ENCODE measurements at places on chromosomes 7 and 10.

- DNase-seq: no peak
Measured at GRCh38 chr7:129857313-129857712, 95.4 kb downstream of the UBE2H start.

DNA sequence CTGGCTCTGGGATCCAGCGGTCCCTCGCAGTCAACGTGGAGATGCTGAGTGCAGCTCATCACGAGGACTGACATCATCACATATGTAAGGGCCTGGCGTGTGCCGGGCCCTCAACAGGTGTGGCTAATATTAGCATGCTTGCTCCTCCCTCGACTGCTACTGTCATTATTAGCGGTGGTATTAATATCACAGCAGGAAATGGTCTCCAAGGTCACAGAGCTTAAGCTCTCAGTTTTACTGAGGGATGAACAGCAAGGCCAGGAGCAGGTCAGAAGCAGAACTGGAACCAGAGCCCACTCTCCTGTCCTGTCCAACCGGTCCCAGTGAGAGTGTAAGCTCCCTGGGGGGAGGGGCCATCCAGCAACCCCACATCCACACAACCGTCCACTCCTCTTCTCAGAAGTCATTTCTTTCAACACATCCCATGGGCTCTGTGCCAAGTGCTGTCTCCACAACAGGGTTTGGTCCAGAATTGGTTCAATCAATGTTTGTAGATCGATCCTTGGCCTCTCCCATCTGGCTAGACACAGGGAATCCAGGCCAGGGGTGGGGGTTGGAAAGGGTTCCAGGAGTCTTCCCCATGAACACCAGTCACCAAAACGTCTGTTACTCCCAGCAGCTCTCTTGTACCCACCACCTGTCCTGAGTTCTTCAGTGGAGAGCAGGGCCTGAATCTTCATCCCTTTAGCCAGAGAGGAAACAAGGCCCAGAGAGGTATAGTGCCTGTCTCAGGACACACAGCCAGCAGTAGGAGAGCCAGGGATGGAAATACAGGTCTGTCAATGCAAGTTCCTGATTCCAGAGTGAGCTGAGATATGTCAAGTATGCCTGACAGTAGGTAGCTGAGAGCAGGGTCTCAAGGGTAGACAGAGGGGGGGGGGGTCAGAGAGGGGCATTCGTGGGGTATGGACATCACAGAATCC, 45.3 kb upstream of the ZMIZ1 start:
- DNase-seq: no peak

DNA sequence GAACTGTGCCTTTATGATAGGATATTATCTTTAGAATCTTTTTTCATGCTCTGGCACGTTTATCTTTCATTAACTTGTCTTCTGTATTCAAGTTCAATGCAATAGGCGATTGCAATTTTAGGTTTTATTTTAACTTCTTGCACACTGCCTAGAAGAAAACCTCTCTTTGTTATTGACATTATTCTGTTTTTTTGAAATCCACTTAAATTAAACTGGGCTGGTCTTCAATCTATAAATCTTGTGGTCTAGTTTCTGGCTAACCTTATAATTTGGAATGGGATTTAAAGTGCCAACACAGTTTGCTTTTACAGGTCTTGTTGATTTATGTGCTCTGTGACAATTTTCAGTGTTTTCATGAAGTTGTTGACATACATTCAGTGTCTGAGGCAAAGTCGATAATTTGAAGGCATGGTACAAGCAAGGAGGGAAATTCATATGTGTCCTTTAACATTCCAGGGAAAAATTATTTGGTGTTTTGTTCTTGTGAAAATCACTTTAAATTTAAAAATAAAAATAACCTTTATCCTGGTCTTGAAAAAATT, 240.9 kb downstream of the KIAA1217 start:
- DNase-seq: no peak

DNA sequence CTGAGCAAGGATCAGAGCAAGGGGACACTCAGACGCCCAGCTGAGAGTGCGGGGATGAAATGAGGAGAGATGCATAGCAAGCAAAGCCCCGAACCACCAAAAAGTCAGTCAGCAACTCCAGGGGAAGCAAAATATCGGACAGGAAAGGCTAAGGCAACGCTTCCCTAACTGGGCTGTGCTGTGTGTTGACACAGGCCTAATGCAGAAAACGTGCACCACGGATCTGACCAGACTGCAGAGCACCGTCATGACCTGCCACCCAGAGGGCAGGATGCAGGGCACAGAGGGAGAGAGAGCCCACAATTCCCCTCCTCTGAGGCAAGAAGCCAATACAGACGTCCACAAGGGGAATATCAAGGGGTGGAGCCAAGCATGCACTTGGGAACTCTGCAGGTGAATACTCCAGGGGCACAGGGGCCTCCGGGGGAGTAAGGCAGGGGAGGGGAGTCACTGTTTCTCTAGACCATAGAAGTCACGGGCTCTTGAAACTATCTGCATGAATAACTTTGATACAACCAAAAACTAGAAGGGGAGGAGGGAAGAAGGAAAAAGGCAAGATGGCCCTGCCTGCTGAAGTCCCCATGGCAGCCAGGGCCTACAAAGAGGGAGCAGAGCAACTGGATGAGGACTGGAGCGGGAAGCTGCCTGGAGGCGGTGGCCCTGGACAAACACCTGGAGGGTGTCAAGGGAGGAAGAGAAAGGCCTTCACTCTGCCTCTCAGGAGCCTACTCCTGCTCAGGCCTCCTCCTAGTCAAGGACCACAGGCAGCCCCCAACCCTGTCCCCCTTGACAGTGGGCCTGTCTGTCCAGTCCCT, 26.2 kb downstream of the GRID1 start:
- DNase-seq: no peak

DNA sequence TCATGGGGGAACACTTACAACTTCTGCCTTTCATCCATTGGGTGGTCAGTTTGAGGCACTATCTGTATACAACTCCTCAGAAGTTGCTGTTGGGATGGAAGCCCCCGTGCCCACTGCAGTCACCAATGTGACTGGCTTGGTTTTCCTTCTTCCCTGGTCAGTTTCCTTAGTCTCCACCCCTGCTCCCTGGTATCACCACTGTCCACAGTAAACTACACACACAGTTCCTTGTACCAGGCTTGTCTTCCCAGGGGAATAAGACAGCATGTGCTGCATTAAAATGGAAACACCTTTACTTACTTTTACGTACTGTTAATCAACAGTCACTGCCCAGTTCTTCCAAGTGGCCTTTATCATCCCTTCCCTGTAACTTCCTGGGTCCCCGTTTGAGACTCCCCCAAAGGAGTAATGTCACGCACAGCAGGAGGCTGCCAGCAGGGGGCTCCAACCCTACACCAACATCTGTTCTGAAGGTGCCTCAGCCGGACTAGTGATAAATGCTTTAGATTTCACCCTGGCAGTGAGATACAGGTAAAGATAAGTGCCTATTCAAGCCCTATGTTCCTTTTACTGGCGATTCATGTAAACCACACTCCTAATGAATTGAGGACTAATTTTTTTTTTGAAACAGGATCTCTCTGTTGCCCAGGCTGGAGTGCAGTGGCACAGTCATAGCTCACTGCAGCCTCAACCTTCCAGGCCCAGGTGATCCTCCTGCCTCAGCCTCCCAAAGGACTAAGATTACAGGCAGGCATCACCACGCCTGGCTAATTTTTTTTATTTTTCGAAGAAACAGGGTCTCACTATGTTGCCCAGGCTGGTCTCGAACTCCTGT, 45.3 kb upstream of the PIK3AP1 start:
- DNase-seq: peak; percentile 61

- DNase-seq: no peak
Measured at GRCh38 chr7:126529833-126530232, 722.9 kb downstream of the GRM8 start.

DNA sequence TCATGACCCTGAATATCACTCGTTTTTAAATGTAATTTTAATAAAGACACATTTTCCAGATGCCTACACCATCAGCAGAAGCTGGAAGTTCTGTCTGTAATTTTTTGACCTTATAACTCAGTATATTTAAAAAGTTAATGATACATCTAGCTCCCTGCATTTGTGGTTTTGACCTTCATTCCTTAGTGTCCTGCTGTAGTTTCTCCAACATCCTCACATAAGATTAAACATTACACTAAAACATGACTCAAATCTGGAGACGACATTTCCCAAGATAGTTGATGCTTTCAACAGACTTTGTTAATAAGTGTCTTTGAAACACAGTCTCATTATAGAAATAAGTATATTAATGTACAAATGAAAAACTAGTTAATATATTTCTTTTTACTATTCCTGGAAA, 363.1 kb downstream of the POM121L12 start:
- DNase-seq: no peak

GRCh38 chr10:79411546-79412495, 33.6 kb downstream of the ZCCHC24 start:
- DNase-seq: no peak

DNA sequence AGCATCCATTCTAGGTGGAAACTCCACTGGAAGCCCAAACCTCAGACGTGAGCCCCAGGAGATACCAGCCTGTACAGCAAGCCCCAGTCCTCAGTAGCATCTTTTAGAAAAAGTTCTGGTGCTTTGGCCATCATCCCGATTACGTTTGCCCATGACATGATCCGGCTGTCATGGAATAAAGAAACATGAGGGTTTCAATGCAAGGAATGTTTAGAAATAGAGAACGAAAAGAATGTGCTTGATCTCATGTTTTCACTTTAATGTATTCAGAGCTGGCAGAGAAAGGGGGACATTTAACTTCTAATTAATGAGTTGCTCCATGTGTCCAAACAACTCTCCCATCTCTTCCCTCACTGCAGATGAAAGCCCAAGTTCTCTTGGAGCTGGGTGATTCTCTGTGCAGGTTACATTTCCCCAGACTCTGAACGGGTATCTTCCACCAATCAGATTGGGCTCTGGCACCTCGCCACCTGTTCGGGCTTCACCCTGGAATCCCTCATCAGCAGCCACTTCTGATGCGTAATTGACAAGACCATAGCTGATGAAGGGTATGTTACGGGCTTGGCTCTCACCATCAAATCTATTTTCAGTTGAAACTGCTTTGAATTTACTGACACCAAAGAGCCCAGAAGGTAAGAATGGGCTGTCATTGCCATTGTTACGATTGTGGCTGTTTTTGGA, 165.3 kb downstream of the PLXNA4 start:
- no peak for DNase-seq

- DNase-seq: no peak
Measured at GRCh38 chr10:133358162-133358924, 524 bp upstream of the FUOM start.

DNA sequence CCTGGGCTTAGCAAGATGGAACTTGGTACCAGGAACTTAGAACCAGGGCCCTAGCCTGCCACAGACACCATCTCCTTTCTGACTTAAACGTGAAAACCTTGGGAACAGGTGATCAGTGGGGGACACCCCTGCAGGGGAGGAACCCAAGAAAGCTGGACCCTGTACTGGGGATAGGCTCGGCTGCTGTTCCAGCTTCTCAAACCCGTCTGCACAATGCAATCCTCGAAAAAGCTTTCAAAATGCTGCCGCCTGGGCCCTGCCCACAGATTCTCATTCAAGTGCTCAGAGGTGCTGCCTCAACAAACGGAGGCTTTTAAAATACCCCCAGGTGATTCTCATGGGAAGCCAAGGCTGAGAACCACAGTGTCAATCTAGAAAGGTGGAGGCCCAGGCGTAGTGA, 169.7 kb downstream of the ARHGAP21 start:
- no peak for DNase-seq

GRCh38 chr7:75630549-75630948, 108.2 kb downstream of the HIP1 start:
- DNase-seq: no peak

DNA sequence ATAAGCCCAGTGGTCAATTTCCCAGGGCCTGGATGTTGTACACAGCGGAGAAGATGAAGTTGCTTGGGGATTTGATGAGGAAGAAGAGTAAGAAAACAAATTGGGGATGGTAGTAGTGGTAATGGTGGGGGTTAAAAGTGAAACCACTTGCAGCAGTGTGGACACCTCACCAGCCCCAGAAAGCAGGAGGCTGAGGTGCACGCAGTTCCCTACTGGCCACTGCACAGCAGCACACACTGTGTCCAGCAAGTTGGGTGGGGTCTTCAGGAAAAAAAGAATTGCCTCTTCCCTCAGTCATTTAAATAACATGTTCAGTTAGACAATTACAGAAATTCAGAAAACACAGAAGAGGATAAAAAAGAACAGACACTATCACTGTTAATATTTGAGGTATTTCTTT, 96.6 kb downstream of the TAX1BP1 start:
- DNase-seq: no peak

DNA sequence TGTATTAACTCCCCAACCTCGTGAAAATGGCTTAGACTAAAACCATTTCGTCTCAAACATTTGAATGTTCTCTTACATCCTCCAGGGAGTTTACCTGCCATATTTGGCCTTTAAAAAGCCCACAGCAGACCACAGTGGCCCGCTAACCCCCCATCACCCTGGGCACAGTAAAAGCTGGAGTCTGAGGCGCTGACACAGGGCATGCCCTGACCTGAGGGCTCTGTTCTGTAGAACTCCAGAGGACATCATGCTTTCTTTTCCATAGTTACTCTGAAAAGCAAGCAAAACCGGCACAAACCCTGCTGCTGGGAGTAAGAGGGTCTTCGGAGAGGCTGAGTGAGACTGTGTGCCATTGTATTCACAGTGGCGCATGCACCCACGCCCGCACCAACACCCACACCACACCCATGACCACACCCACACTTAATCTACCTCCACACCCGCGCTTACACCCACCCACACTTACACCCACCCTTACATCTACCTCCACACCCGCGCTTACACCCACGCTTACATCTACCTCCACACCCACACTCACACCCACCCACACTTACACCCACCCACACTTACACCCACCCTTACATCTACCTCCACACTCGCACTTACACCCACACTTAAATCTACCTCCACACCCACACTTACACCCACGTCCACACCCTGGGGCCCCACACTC, 32.1 kb downstream of the LRRC27 start:
- no peak for DNase-seq

GRCh38 chr7:45874408-45875131, 1.7 kb upstream of the CCDC201 start:
- DNase-seq: no peak

DNA sequence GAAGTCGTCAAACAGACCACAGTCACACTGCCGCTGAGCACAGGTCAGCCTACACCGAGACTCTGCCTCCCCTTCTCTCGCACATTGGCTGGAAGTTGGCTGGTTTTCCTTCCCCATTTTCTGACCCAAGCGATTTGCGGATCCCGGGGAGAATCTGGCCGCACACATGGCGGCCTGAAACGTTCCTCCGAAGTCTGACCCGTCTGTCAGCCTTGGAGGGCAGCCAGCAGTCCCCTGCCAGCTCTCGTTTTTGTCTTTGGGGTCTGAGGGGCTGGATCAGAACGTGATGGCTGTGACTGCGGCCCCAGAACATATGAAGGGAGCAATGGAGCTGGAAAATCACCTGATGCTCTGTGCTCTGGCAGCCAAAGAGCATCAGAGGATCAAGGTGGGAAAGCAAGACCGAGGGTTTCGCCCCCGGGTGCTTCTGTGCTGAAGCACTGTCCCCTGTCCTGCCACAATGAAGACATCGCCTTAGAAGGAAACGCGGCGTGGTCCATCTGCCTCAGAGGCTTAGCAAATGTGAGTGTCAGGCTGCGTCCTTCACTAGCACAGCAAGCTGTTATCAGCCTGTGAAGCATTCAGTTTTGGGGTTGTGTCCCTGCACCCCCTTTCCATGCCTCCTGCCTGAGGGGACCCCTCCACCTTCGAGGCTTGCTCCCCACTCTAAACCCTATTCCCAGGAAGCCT, 119.3 kb upstream of the SHH start:
- DNase-seq: no peak

All from activated CD4-positive, alpha-beta T cell treated with anti-CD3 and anti-CD28 coated beads for 24 hours (primary cell).